Stimulated activated CD8-positive, alpha-beta memory T cell treated with anti-CD3 and anti-CD28 coated beads, Interleukin-15, amount 100 ng/mL, for 4 hours (primary cell): ENCODE measurements at places on chromosomes 2 and 18.

GRCh38 chr18:23995180-23995579, 19.4 kb upstream of the TTC39C start:
- DNase-seq: no peak

- DNase-seq: no peak
These were observed 281.4 kb downstream of the PAX3 start for GRCh38 chr2:222017252-222017850.

- no peak for DNase-seq
These were observed 11.0 kb upstream of the CREG2 start for GRCh38 chr2:101398116-101398821.

GRCh38 chr2:151657667-151658076, 76.6 kb downstream of the NEB start:
- DNase-seq: no peak

DNA sequence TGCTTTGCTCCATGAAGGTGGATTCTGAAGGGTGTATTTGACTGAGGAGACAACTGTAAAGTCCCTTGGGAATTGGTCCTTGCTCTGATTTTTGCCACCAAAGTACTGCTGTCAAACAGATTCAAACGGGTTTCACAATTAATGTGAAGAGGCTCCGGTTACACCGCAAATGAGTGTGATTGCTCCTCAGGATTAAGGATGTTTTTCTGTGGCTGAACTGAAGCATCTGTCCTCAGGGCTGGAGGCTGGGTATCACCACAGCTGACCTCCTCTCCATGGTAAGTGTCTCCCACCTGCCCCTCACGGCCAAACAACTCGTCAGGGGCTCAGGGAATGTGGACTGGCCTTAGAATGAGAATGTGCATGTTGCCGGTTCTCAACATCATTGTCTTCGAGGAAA, 130.4 kb upstream of the NDUFV2 start:
- no peak for DNase-seq

DNA sequence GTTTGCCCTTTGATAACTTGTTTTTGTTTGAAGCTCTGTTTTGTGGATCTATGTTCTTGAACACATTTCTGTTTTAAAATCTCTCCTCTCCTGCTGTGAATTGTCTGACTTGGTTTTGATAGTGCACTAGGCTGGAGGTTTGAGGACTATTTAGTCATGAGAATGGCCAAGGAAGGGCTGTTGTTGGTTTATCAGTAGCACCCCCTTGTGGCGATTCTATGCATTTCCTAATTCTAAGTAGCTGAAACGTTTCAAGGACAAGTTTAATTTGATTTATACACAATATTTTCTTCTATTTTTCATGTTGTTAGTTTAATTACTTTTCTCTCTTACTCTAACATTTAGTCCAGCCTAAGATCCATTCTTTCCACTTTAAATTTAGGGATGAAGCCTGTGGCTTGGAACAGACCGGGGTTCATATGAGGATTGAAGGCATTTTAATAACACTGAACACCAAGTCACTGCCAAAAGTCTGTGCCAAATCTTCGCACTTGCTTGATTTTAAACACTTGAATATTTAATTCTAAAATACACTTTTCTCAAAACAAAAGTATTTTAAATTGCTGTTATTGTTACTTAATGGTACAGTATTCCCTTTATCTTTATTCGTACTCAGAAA, 166.0 kb downstream of the SOCS6 start:
- no peak for DNase-seq

DNA sequence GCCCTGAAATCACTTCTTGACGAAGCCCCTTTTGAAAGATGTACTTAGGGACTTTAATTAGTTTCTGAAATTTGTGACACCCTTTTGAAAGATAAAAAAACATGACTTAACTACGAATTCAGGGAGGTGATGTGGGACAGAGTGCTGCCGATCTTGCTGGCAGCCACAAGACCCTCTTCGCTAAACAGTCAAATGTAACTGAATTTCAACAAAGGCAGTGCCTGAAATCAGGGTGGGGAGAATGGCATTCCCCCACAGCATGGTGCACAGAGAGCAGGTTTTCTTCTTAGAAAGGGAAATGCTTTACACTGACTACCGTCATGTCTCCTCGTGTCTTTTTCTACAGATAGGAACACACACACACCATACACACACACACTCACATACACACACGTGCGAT, 640.2 kb upstream of the POU3F3 start:
- no peak for DNase-seq

DNA sequence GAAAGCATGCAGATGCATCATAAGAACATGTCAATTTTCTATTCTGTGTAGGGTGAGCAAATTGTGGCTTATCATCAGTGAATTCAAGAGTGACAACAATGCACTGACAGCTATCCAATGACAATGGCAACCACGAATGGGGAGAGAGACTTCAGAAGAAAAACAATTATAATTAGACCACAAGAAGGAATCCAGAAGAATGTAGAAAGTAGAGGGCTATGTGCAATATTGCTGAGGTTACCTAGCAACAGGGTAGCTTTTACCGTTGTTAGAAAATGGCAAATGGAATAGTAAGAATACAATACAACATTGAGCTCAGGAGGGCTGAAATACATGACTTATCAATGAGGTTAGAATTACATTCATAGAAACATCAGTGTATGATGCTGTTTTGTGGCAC, 71.1 kb upstream of the SESTD1 start:
- no peak for DNase-seq

GRCh38 chr2:218873359-218874194, 7.1 kb upstream of the WNT10A start:
- no peak for DNase-seq
